ENCODE measurements at places on chromosomes 6 and 20.

- H3K4me3 ChIP-seq, result no peak overlapping the region
- DNase-seq, result no peak
- H3K27ac ChIP-seq, result peak overlapping the region; percentile 16
- H3K4me1 ChIP-seq, result peaks cover 61% of the 10 kb centered on the region
Measured at GRCh38 chr6:160071805-160072690, 49.6 kb upstream of the SLC22A1 start.

GRCh38 chr6:36766399-36766945 lies 68.8 kb downstream of the RAB44 start:
- H3K27ac ChIP-seq, result no peak overlapping the region
- peaks cover 46% of the 10 kb centered on the region for H3K4me1 ChIP-seq
- no peaks in the 10 kb centered on the region for H3K36me3 ChIP-seq
- H3K27me3 ChIP-seq, result no peaks in the 10 kb centered on the region
- no peak overlapping the region for H3K4me3 ChIP-seq
- DNase-seq, result no peak

- no peak overlapping the region for H3K4me3 ChIP-seq
- H3K27me3 ChIP-seq, result no peaks in the 10 kb centered on the region
- H3K27ac ChIP-seq, result no peak overlapping the region
- no peaks in the 10 kb centered on the region for H3K4me1 ChIP-seq
Measured at GRCh38 chr20:52852714-52853113, 119.4 kb upstream of the TSHZ2 start.

DNA sequence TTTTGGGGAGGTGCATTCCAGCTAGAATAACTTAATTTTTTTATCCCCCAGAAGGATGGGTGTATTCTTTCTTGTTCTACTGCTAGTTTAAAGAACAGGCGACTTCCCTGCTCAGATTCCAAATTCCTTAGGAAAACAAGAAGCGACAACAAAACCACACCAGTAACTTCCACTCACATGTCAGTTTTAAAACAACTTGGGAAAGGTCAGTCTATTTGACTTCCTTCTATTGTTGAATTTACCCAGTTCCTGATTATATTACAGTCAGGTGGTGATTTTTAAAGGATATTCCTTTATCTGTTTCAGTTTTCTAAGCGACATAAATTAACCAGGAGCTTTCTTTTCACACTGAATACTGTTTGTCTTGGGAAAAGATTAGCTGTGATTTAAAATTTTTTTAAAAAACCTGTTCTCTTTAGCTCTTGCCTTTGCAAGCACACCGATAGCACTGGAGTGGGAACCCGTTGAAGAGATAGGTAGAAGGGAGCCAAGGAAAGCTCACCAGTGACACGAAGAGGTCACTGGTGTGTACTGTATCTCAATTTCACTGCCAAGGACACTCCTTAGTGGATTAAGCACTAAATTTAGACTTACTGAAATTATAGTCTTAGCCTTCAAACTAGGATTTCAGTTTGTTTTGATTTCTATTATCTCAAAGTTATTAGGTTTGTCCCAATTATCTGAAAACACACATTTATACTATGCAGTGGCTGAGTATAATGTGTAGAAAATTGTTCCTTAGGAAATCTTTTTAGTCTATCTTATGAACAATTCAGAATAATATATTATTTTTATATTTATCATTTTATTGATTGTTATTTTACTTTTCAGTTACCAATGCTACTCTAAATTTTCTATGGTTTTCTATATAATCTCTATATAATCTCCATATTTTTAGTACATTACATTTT lies 22.3 kb downstream of the MARCKS start:
- no peak for DNase-seq
- no peak overlapping the region for H3K27ac ChIP-seq
- no peak overlapping the region for H3K4me3 ChIP-seq
- peaks cover 32% of the 10 kb centered on the region for H3K27me3 ChIP-seq

DNA sequence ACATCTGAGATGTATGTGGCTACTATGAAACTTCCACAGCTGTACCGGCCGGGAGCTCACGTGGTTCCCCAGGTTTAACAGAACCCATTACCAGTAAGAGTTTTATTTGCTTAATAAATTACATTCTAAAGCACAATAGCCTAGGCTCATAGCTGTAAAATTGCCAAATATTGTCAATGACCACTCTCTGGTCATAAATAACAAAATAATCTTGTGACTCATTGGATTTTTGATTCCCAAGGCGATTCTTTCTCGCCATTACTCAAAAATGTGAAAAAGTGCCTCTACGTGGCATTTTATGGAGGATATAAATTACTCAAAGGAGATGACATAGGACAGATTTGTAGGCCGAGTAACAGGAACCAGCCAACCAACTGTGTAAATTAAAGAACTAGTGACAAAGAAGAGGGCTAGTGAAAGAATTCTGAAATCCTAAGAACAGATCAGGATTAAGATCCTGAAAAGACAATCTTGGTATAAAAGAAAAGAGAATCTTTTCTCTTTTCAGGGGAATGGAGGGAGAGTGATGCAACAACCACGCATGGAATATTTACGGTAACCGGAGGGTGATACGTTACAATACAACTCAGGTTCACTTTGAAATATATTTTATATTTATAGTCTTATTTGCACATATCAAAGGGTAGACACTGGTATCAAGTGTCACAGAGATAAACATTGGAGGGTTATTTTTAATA lies 199.7 kb downstream of the FOXC1 start:
- no peaks in the 10 kb centered on the region for H3K27me3 ChIP-seq
- no peaks in the 10 kb centered on the region for H3K4me1 ChIP-seq
- no peak overlapping the region for H3K27ac ChIP-seq
- no peak overlapping the region for H3K4me3 ChIP-seq
- no peak for DNase-seq

GRCh38 chr6:31630177-31630934 lies 9.8 kb downstream of the PRRC2A start:
- no peak for DNase-seq
- no peak overlapping the region for H3K4me3 ChIP-seq
- H3K27ac ChIP-seq, result no peak overlapping the region
- peaks cover 3% of the 10 kb centered on the region for H3K4me1 ChIP-seq

DNA sequence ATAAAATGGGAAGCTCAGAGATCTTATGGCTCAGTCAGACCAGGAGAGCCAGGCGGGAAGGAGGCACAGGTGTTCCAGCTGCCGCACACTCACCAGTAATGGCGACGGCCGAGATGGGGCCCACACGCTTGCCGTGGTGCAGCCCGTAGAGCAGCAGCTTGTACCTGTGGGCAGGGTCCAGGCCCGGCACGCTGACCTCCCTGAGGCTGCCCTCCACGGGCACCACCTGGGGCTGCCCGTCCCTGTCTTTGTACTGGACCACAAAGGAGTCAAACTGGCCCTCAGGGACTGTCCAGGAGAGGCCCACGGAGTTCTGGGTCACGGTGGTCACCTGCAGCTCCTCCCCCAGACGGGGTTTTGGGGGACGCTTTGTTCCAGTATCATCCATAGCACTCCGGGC lies 31.2 kb downstream of the CYP21A2 start:
- no peaks in the 10 kb centered on the region for H3K36me3 ChIP-seq
- H3K4me3 ChIP-seq, result no peak overlapping the region
- no peak for DNase-seq

GRCh38 chr6:41781366-41781730 lies 766 bp downstream of the PRICKLE4 start:
- peaks cover 29% of the 10 kb centered on the region for H3K4me1 ChIP-seq
- no peak for DNase-seq

- H3K36me3 ChIP-seq, result no peaks in the 10 kb centered on the region
- peaks cover 8% of the 10 kb centered on the region for H3K27me3 ChIP-seq
- no peaks in the 10 kb centered on the region for H3K4me1 ChIP-seq
- H3K4me3 ChIP-seq, result no peak overlapping the region
- no peak overlapping the region for H3K27ac ChIP-seq
- no peak for DNase-seq
Measured at GRCh38 chr6:156511051-156511450, 266.1 kb upstream of the ARID1B start.

GRCh38 chr6:133184798-133185372 lies 56.3 kb upstream of the EYA4 start:
- H3K4me1 ChIP-seq, result no peaks in the 10 kb centered on the region
- H3K4me3 ChIP-seq, result no peak overlapping the region
- H3K36me3 ChIP-seq, result no peaks in the 10 kb centered on the region
- H3K27me3 ChIP-seq, result peaks cover 2% of the 10 kb centered on the region
- DNase-seq, result no peak

- H3K27me3 ChIP-seq, result no peaks in the 10 kb centered on the region
- peaks cover 2% of the 10 kb centered on the region for H3K4me1 ChIP-seq
- H3K36me3 ChIP-seq, result peaks cover 31% of the 10 kb centered on the region
- H3K27ac ChIP-seq, result no peak overlapping the region
- DNase-seq, result no peak
Measured at GRCh38 chr6:15474196-15474595, 188.6 kb downstream of the DTNBP1 start.

- no peak overlapping the region for H3K27ac ChIP-seq
- DNase-seq, result no peak
- peaks cover 12% of the 10 kb centered on the region for H3K4me1 ChIP-seq
Measured at GRCh38 chr20:62190639-62191411, 8.0 kb downstream of the MTG2 start.

- peaks cover 4% of the 10 kb centered on the region for H3K4me1 ChIP-seq
- no peak overlapping the region for H3K4me3 ChIP-seq
- no peak overlapping the region for H3K27ac ChIP-seq
- H3K36me3 ChIP-seq, result no peaks in the 10 kb centered on the region
- no peak for DNase-seq
Measured at GRCh38 chr20:57505979-57506378, 19.0 kb downstream of the CTCFL start.

DNA sequence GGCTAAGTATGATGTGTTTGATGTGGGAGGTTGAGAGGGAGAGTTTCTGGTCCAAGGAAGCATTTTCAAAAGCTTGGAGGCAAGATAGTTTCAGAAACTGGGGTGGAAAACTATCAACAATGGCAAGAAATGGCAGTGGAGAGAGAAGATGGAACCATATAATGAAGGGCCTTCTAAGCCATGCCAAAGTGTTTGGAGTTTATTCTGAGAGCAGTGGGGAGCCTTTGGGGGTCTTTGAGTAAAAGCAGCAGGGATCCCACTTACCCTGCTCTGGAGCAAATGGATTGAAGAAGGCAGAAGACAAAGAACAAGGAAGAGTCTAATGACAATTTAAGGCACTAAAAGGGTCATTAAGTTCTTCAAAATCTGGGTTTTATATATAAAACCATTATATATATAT lies 538.9 kb downstream of the UTRN start:
- no peak overlapping the region for H3K4me3 ChIP-seq
- DNase-seq, result no peak
- peaks cover 6% of the 10 kb centered on the region for H3K4me1 ChIP-seq
- H3K36me3 ChIP-seq, result peaks cover 26% of the 10 kb centered on the region
- no peak overlapping the region for H3K27ac ChIP-seq

DNA sequence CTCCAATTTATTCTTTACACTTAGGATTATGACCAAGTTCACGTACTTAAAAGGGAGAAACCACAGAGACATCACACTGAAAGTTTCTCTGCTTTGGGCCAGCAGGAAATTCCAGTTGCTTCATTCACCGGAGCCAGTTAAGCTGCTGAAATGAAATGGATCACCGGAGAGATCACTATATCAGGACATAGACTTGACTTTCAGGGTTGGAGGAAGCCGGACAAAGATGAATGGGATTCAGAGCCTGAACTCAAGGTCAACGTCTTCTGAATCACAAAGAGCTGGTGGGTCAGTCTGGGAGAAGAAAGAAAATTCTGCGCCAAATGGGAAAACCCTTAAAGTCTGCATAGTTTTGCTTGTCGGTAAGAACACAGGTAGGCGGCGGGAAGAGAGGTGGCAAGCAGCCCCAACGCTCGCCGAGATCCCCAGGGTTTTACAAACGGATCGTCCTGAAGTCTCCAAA lies 81.9 kb upstream of the CCDC28A start:
- H3K27ac ChIP-seq, result no peak overlapping the region
- no peak for DNase-seq
- H3K4me3 ChIP-seq, result peak overlapping the region; percentile 68

GRCh38 chr6:45031601-45032000 lies 296.5 kb upstream of the RUNX2 start:
- no peak overlapping the region for H3K4me3 ChIP-seq
- no peaks in the 10 kb centered on the region for H3K27me3 ChIP-seq
- no peak for DNase-seq
- H3K4me1 ChIP-seq, result peaks cover 5% of the 10 kb centered on the region
- peaks cover 9% of the 10 kb centered on the region for H3K36me3 ChIP-seq
- H3K27ac ChIP-seq, result no peak overlapping the region

DNA sequence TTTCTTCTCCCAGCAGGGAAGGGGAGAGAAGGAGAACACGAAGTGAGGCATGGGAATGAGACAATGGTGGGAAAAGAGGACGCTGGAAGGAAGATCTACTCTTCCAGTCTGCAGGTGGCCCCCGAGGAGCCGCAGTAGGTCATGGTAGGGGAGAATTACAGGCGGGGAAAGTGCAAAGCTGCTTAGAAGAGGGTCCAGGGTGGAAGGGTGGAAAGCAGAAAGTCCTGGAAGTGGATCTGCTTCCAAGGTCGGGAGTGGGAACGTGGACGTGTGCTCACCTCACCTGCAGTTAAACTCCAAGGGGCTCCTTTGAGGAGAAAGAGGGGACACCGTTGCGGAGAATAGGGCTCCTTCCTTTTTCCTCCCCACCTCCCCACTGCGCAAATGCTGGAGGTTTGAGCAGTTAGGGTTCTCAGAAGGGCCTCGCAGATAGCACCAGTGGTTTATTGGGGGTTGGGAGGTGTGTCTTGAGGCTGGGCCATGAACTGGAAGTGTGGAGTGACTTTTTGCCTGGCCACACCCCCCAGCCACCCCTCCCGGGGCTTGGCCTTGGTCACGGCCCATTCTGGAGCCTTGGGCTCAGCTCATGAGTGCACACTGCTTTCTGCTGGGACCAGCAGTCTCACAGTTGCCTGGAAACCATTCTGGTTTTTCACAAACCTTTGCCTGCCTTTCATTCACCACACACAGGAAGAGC lies 100.4 kb upstream of the MLN start:
- peaks cover 3% of the 10 kb centered on the region for H3K36me3 ChIP-seq
- peaks cover 62% of the 10 kb centered on the region for H3K4me1 ChIP-seq
- DNase-seq, result peak; percentile 95
- H3K27me3 ChIP-seq, result peaks cover 11% of the 10 kb centered on the region

DNA sequence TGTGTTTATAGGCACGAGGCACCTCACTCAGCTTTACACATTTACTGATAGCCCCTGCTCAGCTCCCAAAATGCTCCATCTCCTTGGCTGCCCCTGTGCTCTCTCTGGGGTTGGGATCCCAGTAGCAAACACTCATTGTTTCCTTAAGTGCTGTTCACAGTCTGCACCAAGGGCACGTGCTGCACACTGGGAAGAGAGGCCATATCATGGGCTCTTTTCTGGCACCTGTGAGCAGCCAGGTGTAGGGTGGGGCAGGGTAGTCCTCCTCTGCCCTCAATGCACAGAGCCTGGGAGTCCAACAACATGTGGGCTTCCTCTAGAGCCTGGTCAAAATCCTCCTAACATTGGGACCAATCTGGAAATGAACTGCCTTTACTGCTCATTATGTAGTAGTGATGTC lies 67.9 kb downstream of the BANF2 start:
- H3K4me3 ChIP-seq, result no peak overlapping the region
- no peaks in the 10 kb centered on the region for H3K4me1 ChIP-seq
- H3K36me3 ChIP-seq, result no peaks in the 10 kb centered on the region

DNA sequence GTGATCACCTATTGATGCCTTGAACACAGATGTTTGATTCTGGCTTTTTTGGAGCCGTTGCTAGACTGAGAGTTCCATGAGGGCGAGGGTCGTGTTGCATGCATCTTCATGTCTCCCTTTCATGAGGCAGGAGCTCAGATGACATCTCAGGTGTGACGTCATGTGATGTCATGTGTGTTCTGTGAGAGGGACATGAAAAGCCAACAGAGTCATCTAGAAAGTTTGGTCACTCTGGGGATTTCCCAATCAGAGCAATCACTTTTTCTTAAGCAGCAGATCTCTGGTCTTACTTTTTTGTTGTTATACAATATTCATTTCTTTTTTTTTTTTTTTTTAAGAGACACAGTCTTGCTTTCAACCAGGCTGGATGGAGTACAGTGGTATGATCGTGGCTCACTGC lies 411.8 kb downstream of the PREX1 start:
- no peaks in the 10 kb centered on the region for H3K36me3 ChIP-seq
- H3K4me1 ChIP-seq, result no peaks in the 10 kb centered on the region
- peaks cover 18% of the 10 kb centered on the region for H3K27me3 ChIP-seq
- no peak for DNase-seq
- H3K4me3 ChIP-seq, result no peak overlapping the region
